ENCODE measurements at places on chromosomes 6 and 20.

- DNase-seq: no peak
Observed at GRCh38 chr6:74656453-74656852, 549.4 kb downstream of the COL12A1 start.

- DNase-seq: no peak
Observed at GRCh38 chr6:168159506-168159905, 80.5 kb upstream of the FRMD1 start.

- DNase-seq: no peak
Observed at GRCh38 chr6:2734488-2735166, 16.1 kb downstream of the MYLK4 start.

GRCh38 chr6:11805259-11806053 is 26.9 kb upstream of the ADTRP start:
- no peak for DNase-seq

- no peak for DNase-seq
Observed at GRCh38 chr6:163712981-163713380, 298.5 kb downstream of the QKI start.

GRCh38 chr6:82978362-82978945 is 87.2 kb downstream of the UBE3D start:
- DNase-seq: no peak

- DNase-seq: peak; percentile 23
Observed at GRCh38 chr6:15184441-15184861, 61.4 kb upstream of the JARID2 start.

DNA sequence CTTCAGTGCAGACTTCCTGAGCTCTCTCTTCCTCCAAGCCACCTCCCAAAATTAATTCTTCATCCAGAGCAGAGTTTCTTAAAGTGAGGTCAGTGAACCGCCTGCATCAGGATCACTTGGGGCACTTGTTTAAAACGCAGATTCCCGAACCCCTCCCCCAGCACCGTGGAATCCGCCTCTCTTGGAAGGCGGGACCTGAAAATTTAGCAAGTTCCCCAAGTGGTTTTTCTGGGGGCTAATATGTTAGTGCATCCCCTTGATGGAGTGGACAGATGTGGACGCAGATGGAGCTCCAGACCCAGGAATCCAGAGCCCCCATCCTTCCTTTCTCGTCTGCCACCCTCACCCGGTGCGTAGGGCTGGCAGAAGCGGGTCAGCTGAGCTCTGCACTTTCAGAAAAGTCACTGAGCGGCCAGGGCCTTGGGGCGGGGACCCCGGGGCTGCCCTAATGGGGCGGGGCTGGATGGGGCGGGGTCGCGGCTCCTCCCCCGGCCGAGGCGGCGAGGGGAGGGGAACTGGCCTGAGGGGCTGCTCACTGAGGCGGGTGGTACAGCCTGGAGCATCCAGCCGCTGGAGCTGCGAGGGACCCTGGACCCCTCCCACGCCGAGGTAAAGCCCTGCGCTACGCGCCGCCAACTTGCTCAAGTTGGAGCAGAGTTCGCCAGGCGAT is at the start of the genes DEFB124 and REM1:
DEFB124 (minus strand) TSS at position 370 of the 670 bp plus-strand sequence. CDS start 2,114 bp downstream, outside the sequence.
REM1 (plus strand) TSS at position 531 of the 670 bp plus-strand sequence. CDS start 1,158 bp downstream, outside the sequence.
- DNase-seq: no peak

- peak; percentile 51 for DNase-seq
Observed at GRCh38 chr6:52263709-52264540, 19.6 kb upstream of the IL17F start.

DNA sequence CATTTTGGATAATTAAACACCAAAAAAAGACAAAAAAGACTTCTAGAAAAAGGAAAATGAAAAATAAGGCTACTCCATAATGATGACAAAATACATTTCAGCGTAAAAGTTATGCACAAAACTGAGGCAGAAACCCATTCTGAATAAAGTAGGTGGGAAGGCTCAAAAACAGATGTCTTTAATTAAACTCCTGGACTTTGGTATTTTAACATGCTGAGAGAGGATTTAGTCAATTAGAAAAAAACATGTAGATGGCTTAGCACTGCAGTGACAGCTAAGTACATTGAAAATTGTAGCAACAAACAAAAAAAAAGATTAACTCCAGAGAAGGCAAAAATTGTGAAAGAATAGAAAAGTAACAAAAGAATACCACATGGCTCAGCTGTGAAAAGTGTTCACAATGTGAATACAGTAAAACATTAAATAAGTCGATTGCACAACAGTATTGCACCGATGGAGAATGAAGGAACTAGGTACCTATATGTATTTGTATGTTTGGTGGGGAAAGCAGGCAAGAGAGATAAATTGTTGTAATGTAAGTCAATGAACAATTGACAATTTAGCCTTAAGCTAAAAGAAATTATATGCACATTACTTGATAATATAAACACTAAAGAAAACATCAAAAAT is 59.5 kb downstream of the TBC1D32 start:
- no peak for DNase-seq
